ENCODE measurements at places on chromosomes 1 and 21.
A peak's percentile ranks its signal among the peaks of the same experiment; 100 is the strongest.

DNA sequence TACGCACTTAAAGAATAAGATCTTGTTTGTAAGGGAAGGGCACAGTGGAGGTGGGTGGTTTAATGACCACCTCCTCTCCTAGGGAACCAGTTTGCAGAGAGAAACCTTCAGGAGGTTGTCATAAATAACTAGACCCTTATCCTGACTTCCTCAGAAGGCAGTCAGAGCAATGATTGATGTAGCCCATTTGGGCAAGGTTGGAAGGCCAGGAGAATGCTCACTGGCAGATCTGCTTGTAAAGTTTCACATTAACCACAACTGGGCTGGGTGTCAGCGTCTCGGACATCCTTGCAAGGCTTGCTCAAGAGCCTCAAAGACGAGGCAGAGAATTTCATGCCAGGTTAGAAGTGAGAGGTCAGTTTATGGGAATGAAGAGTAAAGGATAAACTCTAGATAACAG lies 87.6 kb upstream of the TRABD2B start:
- DNase-seq: no peak

DNA sequence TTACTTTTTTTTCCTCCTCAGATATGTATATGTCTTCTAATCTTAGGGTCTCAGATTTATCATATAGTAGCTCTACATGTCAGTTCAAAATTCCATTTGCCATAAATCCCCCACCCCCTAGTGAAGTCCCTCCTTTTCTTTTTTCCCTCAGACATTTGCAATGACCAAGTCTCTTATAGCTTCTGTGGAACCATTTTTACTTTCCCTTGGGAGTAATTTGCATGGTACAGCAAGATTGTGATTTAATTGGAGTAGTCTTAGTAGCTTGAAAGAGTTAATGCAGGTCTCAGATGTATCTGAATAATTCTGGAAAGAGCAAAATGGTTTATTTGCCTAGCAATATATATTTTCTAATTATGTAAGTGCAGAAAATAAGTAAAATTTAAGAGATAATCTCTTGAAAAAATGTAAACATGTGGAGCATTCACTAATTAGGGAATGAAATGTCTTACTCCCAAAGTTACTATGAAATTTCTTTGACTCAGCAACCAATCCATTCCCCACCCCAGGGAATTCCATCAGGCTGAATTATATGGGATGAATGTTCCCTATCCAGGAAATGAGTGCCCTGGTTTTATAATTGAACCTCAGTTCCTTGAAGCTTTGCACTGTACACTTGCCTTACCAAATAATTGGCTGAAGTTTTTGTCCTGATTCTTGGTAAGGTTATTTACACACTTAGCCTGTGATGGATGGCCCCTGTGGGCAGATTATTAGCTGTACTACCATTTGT lies 267.0 kb downstream of the DNM3 start:
- DNase-seq: no peak

DNA sequence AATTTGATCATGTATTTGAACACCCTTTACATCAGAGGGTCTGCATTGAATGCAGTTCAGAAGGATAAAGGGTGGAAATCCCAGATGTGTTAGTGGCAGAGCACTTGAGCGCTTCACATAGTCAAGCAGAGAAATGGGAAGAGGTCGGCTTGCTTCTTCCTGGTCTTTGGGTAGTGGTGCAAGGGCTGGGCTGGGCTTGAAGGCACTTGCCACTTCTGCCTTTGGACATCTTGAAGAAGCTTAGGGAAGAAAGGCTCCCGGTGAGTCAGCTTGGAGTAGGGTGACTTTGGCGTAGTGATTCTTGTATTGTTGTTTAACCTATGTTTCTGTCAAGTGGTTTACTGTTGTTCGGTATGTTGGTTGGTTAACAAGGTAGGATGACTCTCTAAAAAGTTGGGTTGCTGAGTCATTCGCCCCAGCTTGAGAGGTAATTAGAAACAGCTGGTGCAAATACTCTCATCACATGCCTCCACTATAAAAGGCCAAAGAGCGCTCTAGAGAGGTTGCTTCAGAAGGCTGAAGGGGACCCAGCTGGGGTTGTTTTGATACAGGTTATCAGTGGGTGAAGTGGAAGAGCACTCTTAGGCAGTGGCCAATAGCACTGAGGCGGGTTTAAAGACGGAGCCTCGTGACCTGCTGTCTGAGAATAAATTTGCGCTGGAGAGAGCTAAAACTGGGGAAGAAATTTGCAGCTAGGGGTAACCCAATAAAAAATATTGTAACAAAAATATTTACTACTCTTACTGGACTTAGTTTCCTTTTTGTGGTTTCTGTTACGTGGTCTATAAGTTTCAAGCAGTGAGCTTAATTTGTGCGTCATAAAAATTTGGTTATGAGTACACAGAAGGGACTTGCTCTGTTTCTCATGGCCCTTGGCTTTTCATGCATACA lies 1.4 kb downstream of the BACH1 start:
- peak; percentile 44 for DNase-seq

DNA sequence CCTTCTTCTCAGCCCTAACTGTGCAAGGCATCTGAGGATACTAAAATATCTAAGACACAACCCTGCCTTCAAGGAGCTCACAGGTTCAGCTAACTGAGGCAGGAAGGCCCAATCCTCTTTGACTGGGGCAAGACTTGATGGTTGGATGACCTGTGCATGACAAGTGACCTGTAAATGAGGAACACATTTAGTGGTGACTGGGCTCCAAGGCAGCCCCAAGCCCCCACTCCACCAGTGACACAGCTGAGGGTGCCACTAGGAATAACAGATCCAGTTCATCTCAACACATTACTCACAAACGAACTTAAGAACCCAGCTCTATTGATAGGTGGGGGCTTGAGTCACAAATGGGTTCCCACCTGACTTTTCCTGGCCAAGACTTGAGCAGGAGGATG lies 244.7 kb upstream of the IRF2BP2 start:
- DNase-seq: no peak

GRCh38 chr1:165949335-165950130 lies 122.1 kb downstream of the UCK2 start:
- DNase-seq: peak; percentile 52

GRCh38 chr1:1171546-1172340 lies 1.9 kb upstream of the TTLL10 start:
- peak; percentile 13 for DNase-seq

GRCh38 chr1:209612646-209613399 lies 29.3 kb downstream of the CAMK1G start:
- no peak for DNase-seq

DNA sequence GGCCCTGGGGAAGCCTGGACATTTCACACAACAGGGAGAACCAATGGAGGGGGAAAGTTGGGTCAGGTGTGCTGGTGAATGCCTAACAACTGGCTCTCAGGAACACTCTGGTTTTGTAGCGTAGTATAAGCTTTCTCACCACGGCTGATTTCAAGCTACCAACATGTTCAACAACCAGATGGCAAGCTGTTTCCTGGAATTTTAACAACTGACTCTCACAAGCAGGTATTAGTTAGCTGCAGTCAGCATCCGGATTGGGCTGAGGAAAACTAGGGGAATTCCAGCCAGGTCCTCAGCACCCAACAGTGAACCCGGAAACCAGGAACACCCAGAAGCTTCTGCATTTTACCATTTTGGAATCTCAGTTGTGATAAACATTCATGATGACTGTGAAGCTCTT lies 162.3 kb upstream of the CAMK1G start:
- DNase-seq: no peak

- no peak for DNase-seq
These were observed 130.4 kb downstream of the HS2ST1 start for GRCh38 chr1:87044840-87045239.

- no peak for DNase-seq
These were observed 149.6 kb upstream of the C1orf87 start for GRCh38 chr1:60223158-60223557.

- DNase-seq: no peak
These were observed 1332.4 kb upstream of the ADGRL2 start for GRCh38 chr1:80468356-80468755.

DNA sequence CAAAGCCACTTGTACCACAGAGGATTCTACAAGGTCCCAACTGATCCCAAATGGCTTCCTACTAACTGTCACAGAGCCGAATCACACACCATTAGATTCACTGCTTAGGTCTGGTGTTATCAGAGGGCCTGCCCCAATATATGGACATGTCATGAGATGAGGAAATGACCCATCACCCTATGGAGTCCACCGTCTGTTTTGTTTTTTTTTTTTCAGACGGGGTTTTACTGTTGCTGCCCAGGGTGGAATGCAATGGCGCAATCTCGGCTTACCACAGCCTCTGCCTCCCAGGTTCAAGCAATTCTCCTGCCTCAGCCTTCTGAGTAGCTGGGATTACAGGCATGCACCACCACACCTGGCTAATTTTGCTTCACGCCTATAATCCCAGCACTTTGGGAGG lies 83.8 kb upstream of the ETS2 start:
- no peak for DNase-seq

- no peak for DNase-seq
These were observed 186.1 kb downstream of the TRABD2B start for GRCh38 chr1:47810964-47811682.

- no peak for DNase-seq
These were observed 343.0 kb downstream of the RRAGC start for GRCh38 chr1:38516560-38516959.

DNA sequence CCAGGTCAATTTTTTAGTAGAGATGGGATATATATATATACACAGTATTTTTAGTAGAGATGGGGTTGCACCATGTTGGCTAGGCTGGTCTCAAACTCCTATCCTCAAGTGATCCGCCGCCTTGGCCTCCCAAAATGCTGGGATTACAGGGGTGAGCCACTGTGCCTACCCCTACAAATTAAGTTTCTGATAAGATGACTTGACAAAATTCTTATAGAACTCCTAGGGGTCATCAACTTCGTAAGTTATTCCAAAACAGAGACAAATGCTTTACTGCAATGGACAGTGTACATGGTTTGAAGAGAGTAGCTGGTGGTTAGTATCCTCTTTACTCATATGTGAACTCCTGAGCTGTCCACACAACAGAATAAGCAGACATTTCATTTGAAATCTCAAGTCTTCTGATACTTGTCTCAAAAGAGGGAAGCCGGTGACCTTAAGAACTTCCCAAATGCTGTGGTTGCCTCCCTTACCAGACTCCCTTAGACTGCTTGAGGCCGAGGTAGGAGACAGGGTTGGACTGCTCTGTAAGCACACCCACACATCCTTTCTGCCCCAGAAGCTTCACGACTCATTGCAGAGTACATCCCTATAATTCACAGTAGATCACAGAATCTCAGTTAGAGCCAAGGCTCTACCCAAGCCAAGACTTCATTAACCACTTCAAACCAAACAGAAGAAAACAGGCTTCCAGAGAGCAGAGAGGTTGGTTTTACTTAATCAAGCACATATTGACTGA lies 244.1 kb upstream of the IRF2BP2 start:
- DNase-seq: no peak

GRCh38 chr1:169776440-169776839 lies 18.3 kb downstream of the METTL18 start:
- no peak for DNase-seq

GRCh38 chr1:161311595-161312181 lies 1.9 kb upstream of the MPZ start:
- no peak for DNase-seq

DNA sequence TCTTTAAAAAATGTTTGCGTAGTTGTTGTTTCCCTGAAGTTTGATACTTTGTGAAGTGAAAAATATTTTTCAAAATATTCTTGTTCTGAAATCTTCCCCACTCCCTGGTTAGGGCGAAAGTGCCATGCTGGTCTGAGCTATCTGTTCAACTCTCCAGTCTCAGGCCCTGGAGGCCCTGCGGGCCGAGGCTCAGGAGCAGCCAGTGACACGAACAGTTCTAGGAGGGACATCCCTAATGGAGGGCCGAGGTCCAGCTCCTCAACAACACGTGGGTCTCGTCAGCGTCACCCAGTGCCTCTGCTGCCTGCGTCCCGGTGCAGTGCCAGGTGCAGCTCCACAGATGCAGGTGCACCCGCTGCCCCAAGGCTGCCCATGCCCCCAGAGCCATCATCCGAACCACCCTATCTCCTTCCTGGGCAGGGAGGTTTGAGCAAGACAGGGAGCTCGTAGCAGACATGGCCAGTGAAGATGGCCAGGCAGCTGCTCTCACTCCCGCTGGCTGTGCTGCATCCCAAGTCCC lies 69.7 kb upstream of the COL6A1 start:
- DNase-seq: no peak

GRCh38 chr1:110102081-110102480 lies 10.2 kb upstream of the UBL4B start:
- DNase-seq: no peak

- DNase-seq: no peak
These were observed 14.8 kb downstream of the DRAXIN start for GRCh38 chr1:11706292-11706691.

DNA sequence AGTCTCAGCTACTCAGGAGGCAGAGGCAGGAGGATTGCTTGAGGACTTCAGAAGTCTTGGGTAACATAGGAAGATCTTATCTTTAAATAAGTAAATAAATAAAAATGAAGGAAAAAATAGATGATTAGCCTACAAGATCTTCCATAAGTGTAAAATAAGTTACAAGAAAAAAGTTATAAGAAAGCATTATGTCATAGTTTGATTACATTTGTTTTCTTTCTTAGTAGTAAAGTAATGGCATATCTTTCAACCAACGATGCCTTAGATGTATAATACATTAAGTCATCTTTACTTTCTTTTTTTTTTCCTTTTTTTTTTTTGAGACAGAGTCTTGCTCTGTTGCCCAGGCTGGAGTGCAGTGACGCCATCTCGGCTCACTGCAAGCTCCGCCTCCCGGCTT lies 46.5 kb downstream of the SNRPE start:
- DNase-seq: no peak

DNA sequence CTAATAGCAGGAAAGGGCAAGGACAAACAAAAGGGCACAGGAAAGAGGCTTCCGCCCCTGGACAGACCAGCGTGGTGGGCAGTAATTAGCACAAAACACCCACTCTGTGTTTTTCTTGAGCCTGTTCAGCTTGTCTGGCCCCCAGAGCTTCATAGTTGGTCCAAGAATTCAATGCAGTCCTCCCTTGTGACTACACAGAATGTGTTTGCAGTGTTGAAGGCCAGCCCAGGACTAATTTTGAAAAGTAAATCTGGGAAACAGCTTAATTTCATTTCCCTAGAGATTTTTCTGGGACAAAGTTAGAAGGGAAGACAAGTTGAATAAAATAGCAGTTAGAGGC lies 49.2 kb upstream of the LMO4 start:
- DNase-seq: no peak

DNA sequence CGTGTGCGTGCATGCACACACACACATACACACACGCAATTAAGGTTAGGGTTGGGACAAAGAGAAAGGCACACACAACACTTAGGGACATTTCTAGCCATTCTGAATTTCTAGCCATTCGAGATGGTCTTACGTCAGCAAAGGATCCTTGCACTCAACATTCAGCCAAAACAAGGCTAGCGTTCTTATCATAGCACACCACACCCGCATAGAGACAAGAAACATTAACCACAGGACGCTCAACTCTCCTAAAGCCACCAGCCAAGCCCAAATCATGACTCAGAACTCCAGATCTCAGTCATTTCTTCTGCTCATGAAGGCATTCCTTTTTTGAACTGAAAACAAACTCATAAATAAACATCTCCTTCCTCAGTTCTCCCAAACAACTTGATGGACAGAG lies 106.8 kb downstream of the LMO4 start:
- DNase-seq: no peak

- DNase-seq: no peak
These were observed 54.3 kb downstream of the ZSWIM5 start for GRCh38 chr1:45152126-45152525.

Measured in right hindlimb (tissue), 1 donor.